ENCODE measurements at places on chromosomes 2 and 18. TPM values are rescaled to one million over a fixed set of nuclear protein-coding genes. Genes with fewer than 3 reads are reported as not detected.

Gene ACSL3
- 41.2 TPM for total RNA-seq

DNA sequence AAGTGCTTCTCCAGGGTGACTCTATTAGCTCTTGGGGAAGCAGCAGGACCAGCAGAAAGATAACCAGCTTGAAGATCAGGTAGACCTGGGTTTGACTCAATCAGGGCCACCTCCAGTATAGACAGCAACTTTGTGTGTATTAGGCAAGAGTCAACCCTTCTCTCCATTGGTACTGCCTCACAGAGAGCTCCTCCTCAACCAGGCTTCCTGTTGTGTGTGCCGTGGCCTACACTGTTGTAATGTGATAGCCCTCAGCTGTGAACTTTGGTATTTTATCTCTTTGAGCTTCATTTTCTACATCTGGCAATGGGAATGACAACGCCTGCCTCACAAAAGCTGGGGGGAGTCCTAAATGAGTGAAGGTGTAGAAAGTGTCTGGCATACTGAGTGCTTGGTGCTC, 17.0 kb upstream of the MAP3K20 start:
- DNase-seq: no peak

DNA sequence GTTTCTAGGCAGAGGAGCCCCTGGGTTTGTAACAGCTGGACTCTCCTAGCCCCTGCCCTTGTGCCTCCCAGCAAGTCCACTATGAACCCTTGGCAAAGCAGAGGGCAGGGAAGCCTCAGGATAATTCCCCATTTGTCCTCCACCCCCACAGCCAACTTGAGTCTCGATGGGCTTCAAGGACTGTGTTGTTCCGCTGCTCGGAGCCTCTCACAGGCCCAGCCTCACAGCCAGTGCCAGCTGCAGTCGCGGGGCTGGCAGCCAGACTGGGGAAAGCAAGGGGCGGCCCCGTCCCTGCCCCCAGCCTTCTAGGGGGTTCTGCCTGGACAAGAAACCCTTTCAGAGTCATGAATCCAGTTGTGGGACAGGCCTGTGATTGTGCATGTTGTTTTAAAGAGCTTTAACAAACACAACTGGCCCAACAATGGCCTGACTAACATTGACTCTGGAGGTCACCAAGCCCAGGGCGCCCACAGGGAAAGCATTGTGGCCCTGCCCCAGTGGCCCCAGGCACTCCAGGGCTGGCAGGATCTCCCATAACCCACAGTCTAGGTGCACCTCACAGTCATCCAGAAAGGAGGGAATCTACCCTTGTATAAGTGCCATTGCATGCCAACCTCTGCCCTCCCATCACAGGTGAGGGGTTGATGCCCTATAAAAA, 71.8 kb upstream of the DAPL1 start:
- no peak for DNase-seq

GRCh38 chr2:237766340-237766739, 32.2 kb upstream of the RBM44 start:
- DNase-seq: no peak

Gene LINC00305
- total RNA-seq: not detected

DNA sequence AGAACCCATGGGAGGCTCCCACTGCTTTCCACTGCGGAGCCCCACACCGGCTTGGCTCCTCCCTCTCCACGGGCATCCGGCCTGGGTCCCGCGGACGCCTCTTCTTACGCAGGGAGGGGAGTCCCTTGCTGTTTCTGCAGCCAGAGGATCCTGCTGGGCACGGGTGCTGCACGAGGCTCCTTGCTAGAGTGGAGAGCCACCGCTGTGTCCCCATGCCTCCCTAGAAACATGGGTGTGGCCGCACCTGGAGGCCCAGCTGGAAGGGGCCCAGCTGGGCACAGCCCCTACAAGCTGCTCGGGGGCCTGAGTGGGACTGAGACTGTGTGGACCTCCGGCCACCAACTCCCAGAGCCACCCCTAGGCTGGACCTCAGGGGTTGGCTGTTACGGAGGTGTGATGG, 67.7 kb upstream of the GPC1 start:
- no peak for DNase-seq
